ENCODE measurements at places on chromosomes 4 and X.
A peak's percentile ranks its signal among the peaks of the same experiment; 100 is the strongest.

- DNase-seq, result no peak
Observed at GRCh38 chrX:101677028-101677427, 17.4 kb upstream of the ARMCX2 start.

- DNase-seq, result peak; percentile 68
Observed at GRCh38 chrX:72308566-72309296, 3.0 kb upstream of the CITED1 start.

DNA sequence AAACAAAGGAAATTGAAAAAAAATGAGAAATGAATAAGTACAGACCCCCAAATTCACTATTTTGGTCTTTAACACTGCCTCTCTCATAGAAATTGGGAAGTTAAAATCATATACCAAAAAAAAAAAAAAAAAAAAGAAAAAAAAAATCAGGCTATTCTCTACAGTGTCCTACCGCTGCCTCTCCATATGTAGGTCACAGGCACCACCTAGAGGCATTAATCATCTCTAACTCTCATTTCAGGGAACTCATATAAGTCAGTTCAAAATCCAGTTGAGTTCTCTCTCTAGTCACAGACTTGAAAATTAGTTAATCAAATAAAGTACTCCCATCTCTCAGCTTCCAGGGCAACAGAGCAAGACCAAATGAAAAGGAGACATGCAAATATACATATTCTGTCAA lies 47.9 kb downstream of the COX18 start:
- DNase-seq, result peak; percentile 14

GRCh38 chr4:156788782-156789181 lies 182.8 kb downstream of the PDGFC start:
- DNase-seq, result no peak

- DNase-seq, result no peak
Observed at GRCh38 chr4:142419712-142420111, 426.4 kb downstream of the INPP4B start.

DNA sequence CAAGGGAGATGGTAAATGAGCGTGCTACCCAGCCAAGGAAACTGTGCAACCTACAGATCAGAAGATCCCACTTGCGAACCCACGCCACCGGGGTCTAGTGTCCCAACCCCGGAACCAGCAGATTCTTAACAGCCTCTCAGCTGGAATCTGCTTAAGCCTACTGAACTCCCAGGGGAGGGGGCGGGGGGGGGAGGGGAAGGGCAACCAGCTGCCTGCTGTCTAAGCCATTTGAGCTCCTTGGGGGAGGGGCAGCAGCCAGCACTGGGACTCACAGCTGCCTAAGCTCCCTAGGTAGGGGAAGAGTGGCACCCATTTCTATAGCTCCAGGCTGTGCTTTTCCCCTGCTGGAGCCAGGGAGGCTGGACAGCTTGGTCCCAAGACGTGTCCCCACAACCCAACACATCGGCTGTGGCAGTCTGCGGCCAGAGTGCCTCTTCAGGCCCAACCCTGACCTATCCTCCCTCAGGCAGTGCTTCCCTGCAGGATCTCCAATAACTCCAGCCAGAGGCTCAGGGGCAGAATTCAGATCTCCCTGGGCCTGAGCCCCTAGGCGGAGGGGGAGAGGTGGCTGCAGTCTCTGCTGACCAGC lies 289.2 kb downstream of the LDB2 start:
- DNase-seq, result no peak

- no peak for DNase-seq
Observed at GRCh38 chr4:41264212-41264611, 7.5 kb downstream of the UCHL1 start.

DNA sequence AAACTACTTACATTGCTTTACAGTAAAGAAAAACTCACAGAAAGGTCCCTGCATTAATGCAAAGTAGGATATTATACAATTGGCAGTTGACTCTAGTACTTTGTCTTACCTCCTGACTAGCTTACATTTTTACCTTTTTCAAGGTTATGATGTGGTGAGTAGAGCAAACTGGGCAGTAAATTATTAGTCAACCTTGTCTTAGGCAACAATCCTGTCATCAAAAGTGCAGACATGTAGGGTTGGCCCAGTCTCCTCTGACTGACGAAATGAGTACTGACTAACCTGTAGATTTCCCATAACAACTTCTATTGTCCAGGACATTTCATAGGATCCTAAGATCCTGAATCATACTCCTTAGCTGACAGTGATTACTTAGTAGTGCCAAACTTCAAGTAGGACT lies 142.0 kb upstream of the NUDT6 start:
- peak; percentile 1 for DNase-seq

DNA sequence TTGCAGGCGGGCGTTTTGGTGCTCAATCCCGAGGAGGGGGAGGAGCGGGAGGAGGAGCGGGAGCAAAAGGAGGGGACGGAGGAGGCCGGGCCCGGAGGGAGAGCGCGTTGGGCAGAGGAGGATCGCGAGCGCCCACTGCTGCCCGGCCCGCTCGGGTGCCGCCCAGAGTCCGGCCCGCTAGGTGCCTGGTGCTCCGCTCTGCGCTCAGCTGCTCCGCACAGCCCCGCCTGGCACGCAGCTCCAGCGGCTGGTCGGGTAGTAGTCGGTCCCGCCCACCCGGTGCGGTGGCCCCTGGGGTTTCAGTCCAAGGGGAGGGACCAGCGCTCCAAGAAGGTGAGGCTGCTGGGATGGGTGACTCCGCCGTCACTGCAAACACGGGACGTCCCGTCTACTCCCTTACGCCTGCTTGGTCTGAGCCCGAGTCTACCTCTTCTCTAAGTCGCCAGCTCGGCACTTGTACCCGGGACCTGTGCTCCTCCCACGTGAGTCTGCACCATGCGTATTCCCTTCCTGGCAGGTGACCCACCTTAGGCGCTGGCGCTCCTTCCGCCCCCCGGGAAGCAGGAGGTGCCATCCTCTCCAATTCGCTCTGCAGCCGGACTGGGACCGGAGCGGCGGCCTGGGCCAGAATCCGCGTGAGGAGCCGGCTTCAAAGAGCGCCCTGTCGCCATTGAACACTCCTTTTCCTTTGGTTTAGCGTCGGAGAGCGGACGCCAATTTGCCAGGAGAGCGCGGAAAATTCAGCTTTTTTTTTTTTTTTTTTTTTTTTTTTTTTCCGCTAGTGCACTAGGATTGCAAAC lies 405 bp upstream of the HS3ST1 start:
- peak; percentile 80 for DNase-seq

GRCh38 chr4:56699537-56700105 lies 18.5 kb upstream of the HOPX start:
- DNase-seq, result no peak

DNA sequence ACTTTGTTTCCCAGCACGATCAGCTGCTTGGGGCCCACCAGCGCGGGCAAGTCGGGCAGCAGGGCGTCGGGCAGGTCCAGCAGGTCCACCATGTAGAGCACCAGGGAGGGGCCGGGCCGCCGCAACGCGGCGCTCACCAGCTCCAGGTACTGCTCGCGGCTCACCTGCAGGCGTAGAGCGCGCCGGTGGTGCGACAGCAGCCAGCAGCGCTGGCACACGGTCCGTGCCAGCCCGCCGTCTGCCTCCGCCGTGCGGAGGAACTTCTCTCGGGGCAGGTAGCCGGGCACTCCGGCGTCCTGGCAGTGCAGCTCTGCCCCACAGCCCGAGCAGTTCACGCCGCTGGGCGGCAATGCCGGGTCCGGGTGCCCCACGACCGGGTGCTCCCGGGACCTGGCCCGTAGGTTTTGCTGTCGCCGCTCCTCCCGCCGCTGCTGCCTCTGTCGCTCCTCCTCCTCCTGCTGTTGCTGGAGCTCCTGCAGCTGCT lies 527 bp downstream of the NOA1 start:
- DNase-seq, result no peak

DNA sequence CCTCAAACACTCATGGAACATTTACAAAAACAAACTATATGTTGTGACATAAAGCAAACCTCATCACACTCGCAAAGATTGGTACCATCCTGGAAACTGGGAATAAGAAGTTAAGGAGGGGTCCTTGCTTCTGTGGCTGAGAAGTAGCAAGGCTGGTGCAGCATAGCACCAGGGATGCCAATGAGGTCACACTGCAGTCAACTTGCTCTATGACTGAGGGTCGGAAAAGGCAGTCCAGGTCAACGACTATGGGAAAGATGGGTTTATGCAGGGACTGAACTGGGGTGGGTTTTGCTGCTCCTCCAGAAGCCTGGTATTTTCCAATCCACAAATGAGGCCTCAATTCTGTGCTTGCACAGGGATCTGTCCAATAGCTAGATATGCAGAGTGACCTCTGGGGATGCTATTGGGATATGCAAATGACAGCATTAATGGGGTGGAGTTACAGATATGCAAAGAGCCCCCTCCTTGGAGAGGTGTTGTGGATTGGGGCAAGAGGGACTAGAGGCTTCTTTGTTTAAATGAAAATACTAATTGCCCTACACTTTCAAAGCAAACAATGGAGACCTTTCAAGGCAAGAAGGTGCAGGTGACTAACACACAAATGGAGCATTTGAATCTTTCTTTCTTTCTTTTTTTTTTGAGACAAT lies 7.2 kb upstream of the IL13RA1 start:
- DNase-seq, result no peak

- DNase-seq, result no peak
Observed at GRCh38 chr4:24646798-24647460, 62.6 kb upstream of the DHX15 start.

GRCh38 chrX:11760958-11761357 lies 2.9 kb downstream of the MSL3 start:
- DNase-seq, result no peak

DNA sequence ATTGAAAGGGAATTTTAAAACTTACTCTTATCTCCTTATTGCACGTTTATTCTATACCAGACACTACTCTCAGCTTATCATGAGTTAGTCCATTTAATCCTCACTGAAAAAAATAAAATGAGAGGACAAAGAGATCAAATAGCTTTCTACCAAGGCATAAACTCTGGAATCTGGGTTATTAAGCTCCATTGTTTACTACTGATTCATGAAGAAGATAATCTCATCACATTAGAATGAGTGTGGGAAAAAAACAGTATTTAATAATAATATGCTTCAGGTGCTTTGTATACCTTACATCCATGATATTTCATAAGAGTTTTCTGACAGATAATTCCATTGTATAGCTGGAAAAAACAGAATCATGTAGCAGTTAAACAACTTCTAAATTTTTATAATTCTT lies 1092.6 kb downstream of the TECRL start:
- no peak for DNase-seq

GRCh38 chr4:156816360-156816755 lies 155.2 kb downstream of the PDGFC start:
- no peak for DNase-seq

DNA sequence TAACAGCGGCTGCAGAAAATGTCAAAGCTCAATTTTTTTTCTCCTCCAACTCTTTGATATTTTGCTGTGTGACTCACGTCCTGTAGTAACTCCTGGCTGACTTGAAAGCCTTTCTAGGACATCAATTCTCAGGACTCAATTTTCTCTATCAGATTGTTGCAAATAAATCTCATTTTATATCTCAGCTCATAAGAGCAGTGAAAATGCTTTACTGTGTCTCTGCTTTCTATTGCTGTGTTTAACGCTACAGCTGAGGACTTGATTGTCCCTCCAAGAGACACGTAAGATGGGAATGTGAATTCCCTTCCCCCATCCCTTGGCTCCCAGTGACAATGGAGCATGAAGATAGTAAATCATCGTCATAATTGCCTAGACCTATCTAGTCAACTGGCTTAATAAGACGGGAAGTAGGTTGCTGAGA lies 20.5 kb upstream of the CBR4 start:
- DNase-seq, result no peak

DNA sequence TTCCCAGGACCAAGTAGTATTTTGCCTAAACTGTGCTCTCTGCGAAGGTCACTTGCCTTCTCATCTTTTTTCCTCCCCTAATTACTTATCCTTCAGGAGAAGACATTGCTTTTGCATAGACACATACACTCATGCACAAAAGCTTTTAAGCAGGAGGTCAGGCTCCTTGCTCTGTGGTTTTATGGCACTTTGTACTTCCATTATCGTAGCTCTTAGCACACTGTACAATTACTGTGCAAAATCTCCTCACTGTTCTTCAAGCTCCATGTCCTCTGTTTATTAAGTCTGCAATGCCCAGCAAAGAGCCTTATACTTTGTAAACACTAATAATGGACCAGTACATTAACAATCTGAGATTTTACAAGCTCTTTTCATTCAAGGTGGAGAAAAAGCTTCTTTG lies 188.4 kb upstream of the GNPDA2 start:
- no peak for DNase-seq

- DNase-seq, result no peak
Observed at GRCh38 chr4:121790976-121791375, 10.1 kb upstream of the EXOSC9 start.

DNA sequence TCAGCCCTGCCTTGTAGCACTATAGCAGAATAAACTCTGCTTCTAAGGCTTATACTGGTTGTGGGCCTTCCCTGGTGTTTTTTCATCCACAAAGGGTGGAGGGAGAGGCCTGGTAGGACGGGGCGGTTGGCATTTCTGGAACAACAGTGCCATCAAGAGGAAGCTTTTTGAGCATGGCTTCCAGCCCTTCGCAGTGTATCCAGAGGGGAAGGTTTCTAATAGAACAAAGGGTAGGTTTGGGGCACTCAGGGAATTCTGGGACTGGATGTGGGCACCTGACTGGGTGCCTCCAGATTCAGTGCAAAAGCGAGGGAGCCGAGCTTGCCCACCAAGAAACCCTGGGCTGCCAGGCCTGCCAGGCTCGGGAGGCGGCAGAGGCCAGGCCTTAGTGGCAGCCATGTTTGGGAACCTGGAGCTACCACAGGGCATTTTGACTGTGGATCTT lies 229.6 kb upstream of the AGTR2 start:
- no peak for DNase-seq

DNA sequence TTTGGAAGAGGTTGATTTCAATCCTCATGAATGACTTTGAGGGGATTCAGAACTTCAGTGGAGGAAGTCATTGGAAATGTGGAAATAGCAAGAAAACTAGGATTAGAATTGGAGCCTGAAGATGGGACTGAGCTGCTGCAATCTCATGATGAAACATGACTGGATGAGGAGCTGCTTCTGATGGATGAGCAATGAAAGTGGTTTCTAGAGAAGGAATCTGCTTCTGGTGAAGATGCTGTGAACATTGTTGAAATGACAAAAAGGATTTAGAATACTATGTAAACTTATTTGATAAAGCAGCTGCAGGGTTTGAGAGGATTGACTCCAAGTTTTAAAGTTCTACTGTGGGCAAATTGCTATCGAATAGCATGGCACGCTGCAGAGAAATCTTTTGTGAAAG lies 27.1 kb downstream of the EVC start:
- no peak for DNase-seq

GRCh38 chr4:71980976-71981375 lies 50.8 kb upstream of the NPFFR2 start:
- no peak for DNase-seq

- no peak for DNase-seq
Observed at GRCh38 chrX:49748211-49748956, 52.6 kb upstream of the PAGE1 start.

- DNase-seq, result no peak
Observed at GRCh38 chrX:2969021-2969420, 37.3 kb upstream of the ARSH start.

DNA sequence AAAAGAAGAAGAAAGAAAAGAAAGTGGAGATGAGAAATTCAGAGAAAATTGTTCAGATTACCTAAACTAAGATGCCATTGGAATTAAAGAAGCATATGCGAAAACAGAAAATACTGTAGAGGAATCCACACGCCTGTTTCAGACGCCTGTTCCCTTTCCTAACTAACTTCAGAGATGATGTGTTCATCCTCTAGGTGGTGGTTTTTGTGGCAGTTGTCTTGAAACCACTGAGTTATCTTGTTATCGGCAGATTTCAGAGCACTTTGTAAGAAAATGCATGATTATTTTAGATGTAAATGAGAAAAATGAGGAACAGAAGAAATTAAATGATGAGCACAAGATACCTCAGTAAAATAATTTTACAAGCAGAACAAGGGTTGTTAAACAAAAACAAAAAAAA lies 48.3 kb downstream of the FUNDC1 start:
- no peak for DNase-seq

Data from HuH-7.5 (cell line).